ENCODE measurements at places on chromosomes 6 and 20.
A peak's percentile ranks its signal among the peaks of the same experiment; 100 is the strongest.

DNA sequence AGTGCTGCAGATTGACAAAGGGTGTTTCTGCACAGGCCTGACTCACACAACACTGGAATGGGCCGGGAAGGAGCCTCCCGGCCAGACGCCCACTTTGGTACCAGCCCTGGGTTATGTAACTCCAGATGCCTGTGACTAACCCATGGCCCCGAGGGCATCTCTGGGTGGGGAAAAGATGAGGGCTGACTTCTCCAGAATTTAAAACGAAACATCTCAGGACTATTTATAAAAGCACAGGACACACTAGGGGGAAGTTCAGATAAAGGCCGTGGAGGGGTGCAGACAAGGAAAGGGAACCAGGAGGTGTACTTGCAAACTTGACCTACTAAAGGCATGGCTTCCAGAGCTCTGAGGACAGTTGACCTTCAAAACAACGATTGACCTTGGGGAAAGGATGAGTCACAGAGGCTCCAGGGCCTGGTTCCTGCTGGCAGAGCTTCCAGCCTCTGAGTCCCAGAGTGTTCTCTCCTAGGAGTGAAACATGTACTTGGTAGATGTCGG, 196.9 kb downstream of the NFATC2 start:
- DNase-seq, result no peak

DNA sequence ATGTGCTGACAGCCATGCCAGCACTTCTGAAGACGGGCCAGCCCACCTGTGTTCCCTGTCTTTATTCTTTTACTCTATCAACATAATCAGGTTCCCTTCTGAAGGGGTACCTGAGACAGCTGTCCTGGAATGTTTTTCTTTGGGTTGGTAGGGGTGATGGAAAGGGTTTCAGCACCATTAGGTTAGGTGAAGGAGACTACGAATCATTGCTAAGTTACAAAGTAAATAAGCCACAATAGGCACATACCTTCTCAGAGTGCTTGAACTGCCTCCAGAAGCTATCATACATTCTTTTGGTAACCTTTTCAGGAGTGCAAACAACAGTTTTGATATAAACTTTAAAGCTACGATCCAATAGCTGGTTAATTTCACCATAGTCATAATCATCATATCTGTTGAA, 106.3 kb downstream of the SESN1 start:
- no peak for DNase-seq

DNA sequence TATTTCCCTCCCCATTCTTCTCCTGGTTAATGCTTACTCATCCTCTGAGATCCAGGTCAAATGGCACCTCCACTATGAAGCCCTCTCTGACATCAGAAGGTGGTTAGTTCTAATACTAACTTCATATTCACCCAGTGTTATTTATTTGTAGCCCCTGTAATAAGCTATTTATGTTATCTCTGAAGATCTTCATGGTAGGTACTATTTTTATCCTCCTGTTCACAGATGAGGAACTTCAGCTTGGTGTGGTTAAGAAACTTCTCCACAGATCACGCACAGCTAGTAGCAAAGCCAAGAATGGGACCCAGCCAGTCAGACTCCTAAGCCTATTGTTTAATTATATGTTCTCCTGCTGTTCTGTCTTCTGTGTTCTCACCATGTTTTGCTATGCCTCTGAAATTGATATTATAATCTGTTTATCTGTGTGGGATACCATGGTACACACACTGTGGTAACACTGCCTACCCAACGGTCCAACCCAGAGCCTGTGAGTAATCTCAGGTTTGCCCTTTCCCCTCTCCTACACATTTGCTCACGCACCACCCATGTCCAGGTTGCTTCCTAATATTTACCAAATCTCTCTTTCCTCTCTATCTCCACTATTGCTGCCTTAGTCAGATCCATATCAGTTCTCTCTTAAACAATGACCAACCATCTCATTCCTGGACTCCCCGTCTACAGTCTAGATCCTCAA, 98.4 kb downstream of the IPCEF1 start:
- DNase-seq, result no peak

DNA sequence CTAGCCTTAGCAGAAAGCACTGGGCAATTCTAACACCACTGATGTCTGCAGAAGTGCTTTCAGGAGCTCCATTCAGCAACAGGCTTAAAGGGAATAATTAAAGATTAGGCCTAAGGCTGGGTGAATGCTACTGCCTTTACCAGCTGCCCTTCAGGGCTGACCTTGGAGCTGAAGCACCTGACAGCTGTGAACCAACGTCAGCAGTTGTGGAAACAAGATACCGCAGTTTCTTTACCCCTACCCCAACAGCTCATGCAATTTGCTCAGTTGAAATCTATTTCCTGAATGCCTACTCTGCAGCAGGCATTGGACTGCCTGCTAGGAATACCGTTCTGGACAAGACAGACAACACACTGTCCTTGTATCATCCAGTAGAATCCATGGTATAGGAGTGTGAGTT, 51.5 kb upstream of the ADTRP start:
- DNase-seq, result peak; percentile 82

GRCh38 chr6:108360919-108361311, 66.1 kb downstream of the AFG1L start:
- DNase-seq, result no peak

GRCh38 chr6:159104931-159105330, 60.1 kb upstream of the TAGAP start:
- no peak for DNase-seq

GRCh38 chr20:15359056-15359455, 1021.6 kb upstream of the FLRT3 start:
- DNase-seq, result no peak

DNA sequence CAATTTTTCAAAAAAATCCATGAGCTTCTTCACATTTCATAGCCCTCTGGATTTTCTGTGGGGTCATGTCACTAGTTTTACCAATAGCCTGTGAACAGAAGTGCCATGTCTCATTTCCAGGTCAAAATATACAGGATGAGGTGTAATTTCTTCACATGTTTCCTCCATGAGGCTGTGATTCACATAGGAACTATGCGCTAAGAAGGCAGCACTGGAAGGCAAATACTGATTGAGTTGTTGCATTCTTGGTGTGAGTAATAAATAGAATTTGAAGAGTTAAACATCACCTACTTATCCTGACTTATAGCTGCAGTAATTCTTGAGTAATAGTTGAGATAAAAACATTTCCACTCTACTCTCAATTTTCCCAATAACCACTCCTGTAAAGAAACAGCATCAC, 442.3 kb downstream of the HAO1 start:
- DNase-seq, result no peak

- DNase-seq, result no peak
These were observed 162.2 kb upstream of the THEMIS start for GRCh38 chr6:128062882-128063603.

DNA sequence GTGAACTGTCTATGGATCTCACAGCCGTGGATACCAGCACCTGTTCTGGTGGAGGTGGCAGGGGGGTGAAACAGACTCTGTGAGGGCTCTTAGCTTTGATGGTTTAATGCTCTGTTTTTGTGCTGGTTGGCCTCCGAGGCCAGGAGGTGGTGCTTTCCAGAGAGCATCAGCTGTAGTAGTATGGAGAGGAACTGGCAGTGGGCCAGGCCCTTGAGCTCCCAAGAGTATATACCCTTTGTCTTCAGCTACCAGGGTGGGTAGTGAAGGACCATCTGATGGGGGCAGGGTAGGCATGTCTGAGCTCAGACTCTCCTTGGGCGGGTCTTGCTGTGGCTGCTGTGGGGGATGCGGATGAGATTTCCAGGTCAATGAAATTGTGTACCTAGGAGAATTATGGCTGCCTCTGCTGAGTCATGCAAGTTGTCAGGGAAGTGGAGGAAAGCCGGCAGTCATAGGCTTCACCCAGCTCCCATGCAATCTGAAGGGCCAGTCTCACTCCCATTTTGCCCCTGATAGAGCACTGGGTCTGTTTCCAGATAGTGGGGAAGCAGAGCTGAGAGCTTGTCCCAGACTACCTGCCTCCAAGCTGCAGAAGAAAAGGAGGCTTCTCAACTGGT, 102.7 kb upstream of the AHI1 start:
- DNase-seq, result peak; percentile 12

DNA sequence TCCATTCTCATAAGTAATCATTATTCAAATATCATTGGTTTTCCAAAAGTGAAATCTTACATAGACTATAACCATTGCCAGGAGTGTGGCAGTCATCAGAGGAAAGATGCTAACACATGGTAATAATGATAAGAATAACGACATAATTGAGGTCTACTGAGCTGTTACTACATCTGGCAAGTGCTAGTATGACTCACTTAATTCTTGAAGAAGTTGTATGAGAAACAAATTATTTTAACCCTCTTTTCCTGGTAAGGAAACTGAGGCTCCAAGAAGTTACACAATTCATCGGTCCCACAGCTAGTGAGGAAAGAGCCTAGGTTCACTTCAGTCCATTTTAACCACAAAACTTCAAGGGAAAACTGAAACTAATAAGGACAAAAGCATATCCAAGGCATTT, 335.6 kb upstream of the BTBD3 start:
- DNase-seq, result no peak
